Neural progenitor cell (in vitro differentiated cells): ENCODE measurements at places on chromosomes 2 and 18. TPM values are rescaled to one million over a fixed set of nuclear protein-coding genes. Genes with fewer than 3 reads are reported as not detected.

- H3K4me1 ChIP-seq = peaks cover 18% of the 10 kb centered on the region
- H3K4me3 ChIP-seq = no peak overlapping the region
- H3K36me3 ChIP-seq = no peaks in the 10 kb centered on the region
- H3K27me3 ChIP-seq = no peaks in the 10 kb centered on the region
- no peak overlapping the region for H3K27ac ChIP-seq
Observed at GRCh38 chr2:231357048-231357447, 38.5 kb upstream of the B3GNT7 start.

DNA sequence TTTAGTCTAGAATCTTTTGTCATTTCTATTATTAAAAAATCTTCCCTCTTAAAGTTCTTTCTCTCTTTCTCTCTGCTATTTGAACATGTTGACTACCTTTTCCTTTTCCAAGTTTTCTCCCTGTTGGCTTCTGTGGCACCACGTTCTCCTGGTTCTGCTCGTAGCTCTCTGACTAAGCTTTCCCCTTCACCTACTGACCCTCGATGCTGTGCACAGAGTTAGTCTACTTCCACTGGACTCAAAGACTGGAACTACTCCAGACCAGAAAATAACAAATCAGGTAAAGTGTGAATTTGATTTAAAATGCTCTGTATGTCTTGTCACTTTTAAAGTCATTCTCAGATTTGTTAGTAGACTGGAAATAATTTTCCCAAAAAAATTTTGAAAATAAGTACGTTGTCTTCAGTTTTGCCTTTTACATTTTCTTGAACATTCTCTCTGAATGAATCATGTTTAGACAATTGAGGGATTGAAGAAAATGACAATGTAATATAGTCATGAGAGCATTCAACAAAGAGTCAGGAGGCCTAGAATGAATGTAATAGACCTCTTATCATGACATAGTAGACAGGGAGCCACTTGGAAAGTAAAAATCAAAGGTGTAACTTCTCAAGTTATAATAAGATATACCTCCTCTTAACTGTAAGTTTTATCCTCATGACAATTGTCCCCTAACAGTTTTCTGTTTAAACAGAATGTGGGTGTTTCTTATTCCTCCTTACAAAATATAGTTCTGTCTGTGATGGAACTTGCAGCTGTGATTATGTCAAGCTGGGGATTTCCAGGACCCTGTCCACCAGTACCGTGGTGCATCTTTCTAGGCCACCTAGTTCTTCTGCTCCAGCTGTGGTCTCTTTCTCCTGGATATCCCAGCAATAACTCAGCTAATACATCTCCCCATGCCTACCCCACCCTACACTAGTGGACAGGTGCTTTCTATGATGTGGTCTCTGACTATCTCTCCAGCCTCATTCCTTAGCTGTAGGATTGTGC lies 25.5 kb downstream of the ITPRID2 start:
- H3K4me3 ChIP-seq = no peak overlapping the region
- no peak for DNase-seq
- H3K4me1 ChIP-seq = no peaks in the 10 kb centered on the region
- H3K36me3 ChIP-seq = no peaks in the 10 kb centered on the region
- no peaks in the 10 kb centered on the region for H3K27me3 ChIP-seq
- H3K27ac ChIP-seq = no peak overlapping the region

The MGAT4A gene
- total RNA-seq = 6.1 and 8.0 TPM in 2 replicates

- H3K4me1 ChIP-seq = peaks cover 45% of the 10 kb centered on the region
- H3K27me3 ChIP-seq = no peaks in the 10 kb centered on the region
- DNase-seq = no peak
- H3K36me3 ChIP-seq = no peaks in the 10 kb centered on the region
Observed at GRCh38 chr2:66559672-66560071, 124.7 kb downstream of the MEIS1 start.

The WDR43 gene
- 55.8 and 139 TPM in 2 replicates for total RNA-seq

DNA sequence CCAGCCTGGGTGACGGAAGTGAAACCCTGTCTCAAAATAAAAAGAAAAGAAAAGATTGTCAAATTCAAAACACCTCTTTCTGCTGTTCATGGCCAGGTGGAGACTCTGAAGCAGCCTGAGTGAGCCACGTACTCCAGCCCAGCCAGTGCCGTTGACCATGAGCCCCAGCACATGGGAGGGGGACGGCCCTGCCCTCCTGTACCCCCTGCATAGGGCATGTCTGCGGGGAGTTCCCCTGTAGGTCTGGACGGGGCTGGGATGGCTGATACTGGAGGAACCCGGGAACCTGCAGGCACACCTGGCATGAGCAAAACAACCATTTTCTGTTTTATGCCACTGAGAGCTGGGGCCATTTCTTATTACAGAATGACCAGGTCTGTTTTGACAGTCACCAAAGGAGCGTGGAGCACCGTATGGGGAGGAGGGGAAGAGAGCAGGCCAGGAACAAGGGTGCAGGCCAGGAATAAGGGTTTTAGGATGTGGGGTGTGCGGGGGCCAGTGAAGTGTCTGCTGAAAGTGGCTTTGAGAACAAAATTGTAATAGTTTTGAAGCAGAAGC lies 30.1 kb downstream of the TMEM18 start:
- no peak overlapping the region for H3K27ac ChIP-seq
- H3K4me3 ChIP-seq = no peak overlapping the region
- DNase-seq = no peak
- H3K36me3 ChIP-seq = no peaks in the 10 kb centered on the region

The ALPG gene
- total RNA-seq = not detected in 2 replicates

The CENPO gene
- total RNA-seq = 50.6 and 52.2 TPM in 2 replicates

DNA sequence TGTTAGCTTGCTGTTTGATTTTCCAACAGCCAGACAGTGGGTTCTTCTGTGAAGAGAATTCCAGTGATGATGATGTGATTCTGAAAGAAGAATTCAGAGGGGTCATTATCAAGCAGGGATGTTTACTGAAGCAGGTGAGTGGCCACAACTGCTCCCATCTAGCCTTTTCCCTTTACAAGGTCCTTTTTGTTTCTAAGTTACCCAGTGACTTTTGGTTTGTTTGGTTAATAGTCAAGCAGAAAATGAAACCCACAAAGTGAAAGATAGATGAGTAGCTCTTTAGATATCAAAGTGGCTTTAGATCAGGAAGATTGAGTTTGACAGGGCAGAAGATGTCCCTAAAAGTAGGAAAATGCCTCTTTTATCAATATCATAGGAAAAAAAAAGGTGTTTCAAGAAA lies 23.3 kb downstream of the PLEK start:
- H3K4me3 ChIP-seq = no peak overlapping the region
- DNase-seq = no peak
- H3K4me1 ChIP-seq = peaks cover 12% of the 10 kb centered on the region

- no peaks in the 10 kb centered on the region for H3K4me1 ChIP-seq
- H3K27me3 ChIP-seq = no peaks in the 10 kb centered on the region
- no peak for DNase-seq
- no peak overlapping the region for H3K27ac ChIP-seq
- no peaks in the 10 kb centered on the region for H3K36me3 ChIP-seq
Observed at GRCh38 chr2:56334622-56335021, 150.8 kb downstream of the CCDC85A start.

DNA sequence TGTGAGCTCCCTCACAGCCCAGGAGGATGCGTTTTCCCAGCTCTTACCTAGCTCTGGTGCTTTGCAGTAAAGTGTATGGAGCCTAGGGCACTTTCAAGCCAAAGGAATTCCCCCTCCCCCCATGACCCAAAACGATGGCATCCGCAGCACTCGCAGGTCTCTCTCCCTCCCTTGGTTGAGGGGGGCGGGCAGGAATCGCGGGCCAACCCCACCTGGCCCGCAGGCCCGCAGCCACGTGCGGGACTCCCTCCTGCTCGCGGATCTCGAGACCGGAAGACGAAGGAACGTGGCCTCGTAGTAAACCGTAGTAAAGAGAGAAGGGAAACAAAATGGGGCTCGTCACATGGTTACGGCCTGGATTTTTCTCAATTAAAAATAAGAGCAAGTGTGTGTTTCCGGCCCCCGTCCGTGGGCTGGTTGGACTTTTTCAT lies 8.5 kb downstream of the IRS1 start:
- peak; percentile 69 for DNase-seq
- H3K4me3 ChIP-seq = peak overlapping the region; percentile 52
- H3K27ac ChIP-seq = no peak overlapping the region
- H3K36me3 ChIP-seq = no peaks in the 10 kb centered on the region

The C2orf78 gene
- 0.06 and 0.21 TPM in 2 replicates for total RNA-seq

The PXDN gene
- total RNA-seq = 118 and 128 TPM in 2 replicates

DNA sequence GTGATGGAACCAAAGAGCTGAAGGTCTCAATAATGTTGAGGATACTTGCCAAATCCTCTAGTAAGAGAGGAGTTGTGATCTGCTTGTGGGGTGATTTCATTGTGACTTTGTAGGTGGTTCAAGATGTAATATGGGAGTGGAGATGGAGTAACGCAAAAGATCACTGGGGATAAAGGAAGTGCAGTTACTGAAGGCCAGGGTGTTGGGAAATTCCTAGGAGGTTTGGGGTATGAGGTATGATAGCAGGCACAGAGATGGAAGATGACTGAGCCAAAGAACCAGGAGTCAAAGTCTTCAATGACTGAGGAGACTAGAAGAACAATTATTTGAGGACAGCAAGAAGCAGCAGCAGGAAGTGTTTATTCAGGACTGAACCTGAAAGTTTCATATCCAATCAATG lies 222.6 kb downstream of the NCKAP5 start:
- H3K27me3 ChIP-seq = no peaks in the 10 kb centered on the region
- no peak overlapping the region for H3K27ac ChIP-seq
- peaks cover 18% of the 10 kb centered on the region for H3K4me1 ChIP-seq
- no peak overlapping the region for H3K4me3 ChIP-seq

The GRP gene
- 2.1 TPM in 1 of 2 replicates, not detected in the other for total RNA-seq

DNA sequence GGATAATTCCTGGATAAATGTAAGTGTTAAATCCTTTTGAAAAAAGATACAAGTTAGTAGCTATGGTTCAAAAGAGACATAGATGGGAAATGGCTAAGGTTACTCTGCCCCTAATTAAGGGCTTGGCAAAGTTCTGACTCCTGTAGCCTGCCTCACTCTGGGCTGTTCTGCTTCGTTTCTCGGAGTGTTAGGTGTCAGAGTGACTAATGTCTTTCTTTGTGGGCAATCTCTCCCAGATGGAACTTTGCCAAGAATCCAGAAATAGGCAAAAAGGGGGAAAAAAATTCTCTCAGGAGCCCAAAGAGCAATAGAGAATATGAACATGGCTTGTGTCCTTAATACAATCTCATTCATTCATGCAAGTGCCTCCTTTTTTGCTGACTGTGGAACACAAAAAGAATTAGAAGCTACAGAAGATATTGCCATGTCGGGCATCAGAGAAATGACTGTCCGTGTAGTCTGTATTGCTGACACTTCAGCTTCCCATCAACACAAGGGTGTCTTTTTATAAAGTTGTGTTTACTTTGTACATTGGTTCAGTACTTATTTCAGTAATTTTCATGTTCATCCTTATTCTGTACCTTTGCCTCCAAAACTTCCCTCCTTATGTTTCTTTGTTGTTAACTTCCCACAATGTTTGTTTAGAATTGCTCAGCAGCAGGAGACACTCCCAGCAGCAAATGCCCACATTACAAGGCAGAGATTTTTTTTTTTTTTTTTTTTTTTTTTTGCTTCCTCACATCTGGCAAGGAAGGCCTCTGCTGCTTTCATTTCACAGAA lies 134.0 kb downstream of the FTCDNL1 start:
- H3K4me1 ChIP-seq = peaks cover 5% of the 10 kb centered on the region
- no peak overlapping the region for H3K27ac ChIP-seq
- H3K4me3 ChIP-seq = no peak overlapping the region
- DNase-seq = no peak

DNA sequence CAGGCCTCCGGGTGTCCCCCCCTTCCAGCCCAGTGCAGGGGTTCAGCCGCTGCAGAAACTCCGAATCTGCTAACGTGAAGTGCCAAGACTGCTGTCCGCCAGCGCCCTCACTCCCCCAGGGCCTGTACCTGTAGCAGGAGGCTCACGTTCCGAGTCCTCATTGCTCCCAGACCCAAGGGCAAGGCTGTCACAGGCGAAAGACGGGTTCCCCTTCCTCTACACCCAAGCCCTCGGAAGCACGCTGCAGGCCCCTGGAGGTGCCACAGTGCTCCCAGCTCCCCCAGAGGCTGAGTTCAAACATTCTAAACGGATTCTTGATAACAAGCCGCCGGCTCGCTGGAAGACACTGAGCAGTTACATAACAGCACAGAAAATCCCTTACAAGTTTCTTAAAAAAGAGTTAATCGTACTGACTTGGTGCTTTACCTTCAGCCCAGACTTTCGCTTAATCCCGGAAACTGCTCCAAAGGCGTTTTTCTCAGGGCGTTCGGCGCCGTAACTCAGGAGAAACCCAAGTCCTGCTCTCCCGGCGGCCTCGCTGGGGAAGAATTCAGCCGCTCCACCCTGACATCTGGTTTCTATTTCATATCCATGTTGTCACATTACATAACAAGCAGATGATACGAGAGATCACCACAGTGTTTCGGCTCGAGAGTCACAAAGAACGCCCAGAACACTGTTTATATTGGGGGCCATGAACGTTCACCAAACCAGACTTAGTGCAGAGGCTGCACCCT lies 92.0 kb downstream of the HDAC4 start:
- DNase-seq = no peak
- H3K27ac ChIP-seq = no peak overlapping the region
- no peaks in the 10 kb centered on the region for H3K27me3 ChIP-seq
- no peaks in the 10 kb centered on the region for H3K36me3 ChIP-seq
- peaks cover 24% of the 10 kb centered on the region for H3K4me1 ChIP-seq

DNA sequence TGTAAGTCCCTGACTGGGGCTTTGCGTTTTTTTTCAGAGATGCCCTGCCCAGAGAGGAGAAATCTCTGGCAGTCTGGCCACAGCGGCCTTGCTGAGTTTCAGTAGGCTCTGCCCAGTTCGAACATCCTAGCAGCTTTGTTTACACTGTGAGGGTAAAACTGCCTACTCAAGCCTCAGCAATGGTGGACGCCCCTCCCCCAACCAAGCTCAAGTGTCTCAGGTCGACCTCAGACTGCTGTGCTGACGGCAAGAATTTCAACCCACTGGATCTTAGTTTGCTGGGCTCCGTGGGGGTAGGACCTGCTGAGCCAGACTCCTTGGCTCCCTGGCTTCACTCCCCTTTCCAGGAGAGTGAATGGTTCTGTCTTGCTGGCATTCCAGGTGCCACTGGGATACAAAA lies 31.7 kb downstream of the L3MBTL4 start:
- H3K4me3 ChIP-seq = no peak overlapping the region
- peaks cover 3% of the 10 kb centered on the region for H3K4me1 ChIP-seq
- H3K27ac ChIP-seq = no peak overlapping the region
- H3K36me3 ChIP-seq = no peaks in the 10 kb centered on the region

The ARHGEF33 gene
- 0.19 and 2.5 TPM in 2 replicates for total RNA-seq

- no peaks in the 10 kb centered on the region for H3K27me3 ChIP-seq
- H3K36me3 ChIP-seq = no peaks in the 10 kb centered on the region
- H3K27ac ChIP-seq = no peak overlapping the region
Observed at GRCh38 chr2:220703279-220703678, 868.8 kb downstream of the EPHA4 start.

The FSIP2 gene
- total RNA-seq = 12.7 and 15.9 TPM in 2 replicates

The SPDYA gene
- total RNA-seq = 0.37 and 1.9 TPM in 2 replicates

The SLC16A14 gene
- 10.8 and 12.4 TPM in 2 replicates for total RNA-seq

The SNED1 gene
- total RNA-seq = 0.11 and 0.31 TPM in 2 replicates

The COBLL1 gene
- 1.0 and 4.3 TPM in 2 replicates for total RNA-seq

GRCh38 chr2:98390571-98391476 lies 44.6 kb downstream of the CNGA3 start:
- no peak overlapping the region for H3K27ac ChIP-seq
- DNase-seq = no peak
- no peaks in the 10 kb centered on the region for H3K36me3 ChIP-seq
- no peaks in the 10 kb centered on the region for H3K27me3 ChIP-seq
- no peak overlapping the region for H3K4me3 ChIP-seq
